Effector CD8-positive, alpha-beta T cell (primary cell): ENCODE measurements at places on chromosomes 7 and 10.

GRCh38 chr7:77570330-77571011, 33.4 kb downstream of the PTPN12 start:
- DNase-seq: no peak

DNA sequence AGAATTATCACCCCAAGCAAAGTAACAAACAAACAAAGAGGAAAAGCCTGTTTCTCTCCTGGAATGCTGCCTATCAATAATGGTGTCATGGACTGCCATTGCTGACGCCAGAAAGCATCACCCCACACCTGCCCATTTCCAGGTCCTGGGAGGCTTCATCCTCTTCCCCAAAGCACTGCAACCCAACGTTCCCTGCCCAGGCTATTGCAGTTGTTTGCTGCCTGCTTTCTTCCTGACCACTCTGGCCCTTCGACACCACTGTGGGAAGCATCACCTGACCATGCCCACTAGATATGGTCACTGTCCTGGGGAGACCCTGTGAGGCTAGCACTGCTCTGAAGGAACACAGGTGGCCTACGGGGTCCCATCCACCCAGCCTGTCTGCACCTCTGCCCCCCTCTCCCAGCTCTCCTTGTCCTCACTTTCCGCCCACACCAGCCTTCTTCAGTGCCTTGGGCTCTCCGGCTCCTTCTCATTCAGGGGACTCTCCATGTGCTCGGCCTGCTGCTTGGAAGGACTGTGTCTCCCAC, 439.6 kb downstream of the GLRX3 start:
- no peak for DNase-seq

DNA sequence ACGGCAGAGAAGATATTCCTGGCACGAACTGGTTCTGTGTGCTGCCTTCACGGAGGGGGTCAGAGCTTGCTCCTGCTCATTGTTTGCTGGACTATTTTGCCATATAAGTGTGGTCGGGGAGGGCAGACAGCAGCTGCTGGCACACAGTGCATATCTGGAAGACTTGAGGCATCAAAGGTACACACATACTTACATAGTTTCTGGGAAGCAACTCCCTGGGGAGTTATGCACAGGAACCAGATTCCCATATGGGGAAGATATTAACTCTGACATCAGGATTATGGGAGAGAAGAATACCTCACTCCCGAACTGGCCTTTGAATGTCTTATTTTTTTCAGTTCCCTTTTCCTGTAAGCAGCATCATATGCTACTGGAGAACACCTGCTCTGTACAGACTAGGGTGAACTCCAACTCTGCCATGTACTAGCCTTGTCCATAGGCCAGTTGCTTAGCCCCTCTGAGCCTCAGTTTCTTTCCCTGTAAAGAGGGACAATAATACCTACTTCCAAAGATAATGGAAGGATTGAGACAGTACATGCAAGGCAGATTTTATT, 41.5 kb downstream of the LGI1 start:
- no peak for DNase-seq

GRCh38 chr7:155255621-155256020, 42.1 kb upstream of the INSIG1 start:
- no peak for DNase-seq

GRCh38 chr7:156334636-156335035, 305.9 kb upstream of the RNF32 start:
- no peak for DNase-seq

DNA sequence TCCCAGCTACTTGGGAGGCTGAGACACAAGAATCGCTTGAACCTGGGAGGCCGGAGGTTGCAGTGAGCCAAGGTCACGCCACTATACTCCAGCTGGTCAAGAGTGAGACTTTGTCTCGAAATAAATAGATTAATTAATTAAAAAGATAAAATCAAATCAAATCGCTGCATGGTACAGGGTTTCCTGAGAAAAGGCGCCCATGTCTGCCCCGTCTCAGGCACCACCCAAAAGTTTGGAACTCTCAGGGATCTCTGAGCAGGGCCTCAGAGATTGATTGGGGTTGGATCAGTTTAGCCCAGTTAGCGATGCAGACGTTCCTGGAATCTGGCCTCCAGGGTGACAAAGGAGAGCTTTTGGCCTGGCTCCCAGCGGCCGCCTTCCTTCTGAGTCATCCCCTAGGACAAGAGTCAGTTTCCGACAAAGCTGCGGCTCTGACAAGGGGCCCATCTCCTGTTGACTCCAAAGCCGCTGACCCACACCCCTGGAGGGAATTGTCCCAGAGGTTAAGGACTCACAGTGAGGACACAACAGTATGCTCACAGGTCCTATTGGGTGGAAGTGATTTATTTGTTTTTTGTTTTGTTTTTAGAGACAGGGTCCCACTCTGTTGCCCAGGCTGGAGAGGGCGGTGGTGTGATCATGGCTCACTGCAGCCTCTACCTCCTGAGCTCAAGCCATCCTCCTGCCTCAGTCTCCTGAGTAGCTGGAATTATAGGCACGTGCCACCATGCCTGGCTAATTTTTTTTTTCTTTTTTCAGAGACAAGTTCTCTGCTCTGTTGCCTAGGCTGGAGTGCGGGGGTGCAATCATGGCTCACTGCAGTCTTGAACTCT, 6.8 kb downstream of the ORAI2 start:
- no peak for DNase-seq

GRCh38 chr7:139427788-139428187, 55.7 kb downstream of the KLRG2 start:
- DNase-seq: no peak

DNA sequence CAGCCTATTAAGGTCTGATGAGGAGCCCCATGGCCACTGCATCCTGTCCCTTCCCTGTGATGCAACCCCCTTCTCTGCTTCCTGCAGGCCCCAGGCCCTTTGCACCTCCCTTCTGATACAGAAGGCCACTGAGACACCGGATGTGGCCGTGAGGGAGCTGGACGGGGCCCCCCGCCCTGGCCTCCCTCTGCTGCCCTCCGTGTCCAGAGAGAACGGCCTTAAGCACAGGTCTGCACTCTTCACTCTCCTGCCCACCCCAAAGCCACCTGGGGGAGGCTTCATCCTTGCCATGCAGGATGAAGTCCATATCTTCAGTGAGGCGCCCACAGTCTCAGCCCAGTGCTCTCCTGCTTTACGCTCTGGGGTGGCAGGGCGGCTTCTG, 86.9 kb upstream of the GNA12 start:
- no peak for DNase-seq

DNA sequence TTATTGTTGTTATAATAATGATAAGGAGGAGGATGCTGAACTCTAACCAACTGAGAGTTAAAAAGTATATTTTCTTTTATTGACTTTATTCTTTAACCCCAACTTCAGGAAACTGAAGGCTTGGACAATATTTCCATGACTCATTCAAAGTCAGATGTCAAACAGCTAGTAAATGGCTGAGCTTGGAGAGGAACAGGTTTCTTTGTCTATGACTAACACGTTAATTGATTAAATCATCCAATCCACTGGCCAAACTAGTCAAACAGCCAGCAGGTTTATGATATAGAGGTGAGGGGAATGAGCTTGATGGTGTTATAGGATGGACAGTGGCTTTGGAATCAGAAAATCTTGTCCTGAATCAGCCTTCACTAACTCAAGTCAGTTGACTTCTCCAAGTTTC, 119.1 kb upstream of the WDR11 start:
- DNase-seq: no peak

DNA sequence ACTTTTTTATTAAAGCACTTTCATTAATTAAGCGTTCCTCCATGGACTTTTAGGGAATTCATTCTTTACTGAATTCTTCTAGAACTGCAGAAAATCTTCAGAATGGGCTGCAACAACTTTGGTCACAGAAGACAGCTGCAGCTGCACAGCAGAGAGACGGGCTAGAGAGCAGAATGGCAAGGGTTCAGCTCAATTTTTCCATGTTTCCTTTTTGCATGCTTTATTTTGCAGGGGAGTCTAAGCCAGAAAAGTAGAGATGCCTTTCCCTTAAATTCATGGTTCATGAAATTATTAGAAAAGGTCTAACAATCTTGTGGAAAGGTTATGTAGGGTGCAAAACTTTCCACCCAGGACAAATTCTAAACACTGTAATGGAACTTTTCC, 15.4 kb upstream of the ANKRD1 start:
- DNase-seq: no peak

GRCh38 chr7:129951226-129952085, 1.3 kb downstream of the UBE2H start:
- no peak for DNase-seq

- no peak for DNase-seq
These were observed 259.7 kb downstream of the CALN1 start for GRCh38 chr7:72152161-72153131.

DNA sequence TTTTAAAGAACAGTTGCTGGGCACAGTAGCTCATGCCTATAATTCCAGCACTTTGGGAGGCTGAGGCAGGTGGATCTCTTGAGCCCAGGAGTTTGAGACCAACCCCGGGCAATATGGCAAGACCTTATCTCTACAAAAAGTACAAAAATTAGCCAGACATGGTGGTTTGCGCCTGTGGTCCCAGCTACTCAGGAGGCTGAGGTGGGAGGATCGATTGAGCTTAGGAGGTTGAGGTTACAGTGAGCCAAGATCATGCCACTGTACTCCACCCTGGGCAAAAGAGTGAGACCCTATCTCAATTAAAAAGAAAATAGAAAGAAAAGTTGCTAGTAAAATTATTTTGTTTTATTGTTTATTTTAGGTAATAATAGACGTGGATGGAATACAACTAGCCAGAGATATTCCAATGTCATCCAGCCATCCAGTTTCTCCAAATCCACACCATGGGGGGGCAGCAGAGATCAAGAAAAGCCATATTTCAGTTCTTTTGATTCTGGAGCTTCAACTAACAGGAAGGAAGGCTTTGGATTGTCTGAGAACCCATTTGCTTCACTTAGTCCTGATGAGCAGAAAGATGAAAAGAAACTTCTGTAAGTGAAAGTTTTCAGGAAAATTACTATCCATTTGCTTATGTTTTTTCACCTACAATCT, 3.0 kb downstream of the NUP42 start:
- no peak for DNase-seq

- DNase-seq: no peak
These were observed 33.3 kb downstream of the FOXK1 start for GRCh38 chr7:4715410-4715776.

DNA sequence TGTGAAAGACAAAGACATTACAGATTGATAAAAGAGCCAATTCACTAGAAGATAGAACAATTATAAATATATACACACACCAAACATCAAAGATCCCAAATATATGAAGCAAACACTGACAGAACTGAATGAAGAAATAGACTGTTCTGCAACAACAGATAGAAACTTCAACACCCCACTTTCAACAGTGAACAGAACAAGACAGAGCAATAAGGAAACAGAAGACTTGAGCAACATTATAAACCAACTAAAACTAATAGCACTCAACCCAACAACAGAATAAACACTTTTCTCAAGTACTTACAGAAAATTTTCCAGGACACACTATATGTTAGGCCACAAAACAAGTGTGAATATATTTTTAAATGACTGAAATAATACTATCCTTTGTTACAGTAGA, 10.9 kb downstream of the CDCA7L start:
- no peak for DNase-seq

DNA sequence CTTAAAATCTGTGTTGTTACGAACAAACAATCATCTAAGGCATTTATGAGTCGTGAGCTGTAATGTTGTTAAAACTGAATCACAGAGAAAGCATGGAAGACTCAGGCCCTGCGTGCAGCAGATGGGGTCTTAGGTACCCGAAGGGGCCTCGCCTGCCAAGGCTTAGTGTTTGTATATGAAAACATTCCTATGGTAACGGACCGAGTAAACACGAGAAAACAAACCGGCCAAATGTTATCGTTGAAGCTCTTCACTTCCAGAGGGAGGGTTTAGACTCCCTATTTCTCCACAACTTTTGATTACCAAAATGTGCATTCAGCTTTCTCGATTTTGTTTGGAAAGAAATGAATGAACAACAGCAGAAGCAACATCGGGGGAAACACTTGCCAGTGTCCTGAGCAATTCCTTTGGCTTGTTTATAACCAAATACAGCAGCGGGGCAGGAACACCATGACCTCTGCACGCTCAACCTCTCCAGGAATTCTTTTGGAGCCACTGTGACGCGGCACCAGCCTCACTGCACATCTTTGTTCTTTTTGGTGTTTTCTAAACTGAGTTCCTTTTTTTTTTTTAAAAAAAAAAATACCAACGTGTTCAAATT, 121.6 kb upstream of the KLF6 start:
- no peak for DNase-seq

- DNase-seq: no peak
These were observed 45.1 kb downstream of the CUX1 start for GRCh38 chr7:101862280-101863220.

DNA sequence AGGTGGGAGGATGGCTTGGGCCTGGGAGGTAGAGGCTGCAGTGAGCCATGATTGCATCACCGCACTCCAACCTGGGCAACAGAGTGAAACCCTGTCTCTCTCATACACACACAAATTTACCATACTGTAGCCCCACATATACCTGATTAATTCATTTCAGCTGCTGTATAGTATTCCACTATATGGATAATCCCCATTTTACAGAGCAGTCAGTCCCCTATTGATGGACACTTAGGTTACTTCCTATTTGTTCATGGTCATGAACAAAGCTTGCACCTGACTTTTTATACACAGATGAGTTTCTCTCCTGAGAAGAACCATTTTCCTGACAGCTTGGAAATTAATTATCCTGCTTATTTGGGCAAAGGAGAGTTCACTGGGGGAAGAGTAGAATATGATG, 59.2 kb downstream of the EMX2 start:
- DNase-seq: no peak

- DNase-seq: no peak
These were observed 82.9 kb downstream of the WDFY4 start for GRCh38 chr10:48767373-48768143.

GRCh38 chr10:19518109-19518508, 298.1 kb upstream of the PLXDC2 start:
- no peak for DNase-seq

- no peak for DNase-seq
These were observed at the start of gene NEUROG3 for GRCh38 chr10:69573056-69573806. TSS of gene NEUROG3 (minus strand) at chr10:69573422. CDS start at chr10:69573043, 379 bp downstream.
